Activated T-cell treated with anti-CD3 and anti-CD28 coated beads for 48 hours (primary cell): ENCODE measurements at places on chromosomes 3 and 15.

GRCh38 chr3:182115328-182116015 lies 403.7 kb downstream of the SOX2 start:
- no peak for DNase-seq

DNA sequence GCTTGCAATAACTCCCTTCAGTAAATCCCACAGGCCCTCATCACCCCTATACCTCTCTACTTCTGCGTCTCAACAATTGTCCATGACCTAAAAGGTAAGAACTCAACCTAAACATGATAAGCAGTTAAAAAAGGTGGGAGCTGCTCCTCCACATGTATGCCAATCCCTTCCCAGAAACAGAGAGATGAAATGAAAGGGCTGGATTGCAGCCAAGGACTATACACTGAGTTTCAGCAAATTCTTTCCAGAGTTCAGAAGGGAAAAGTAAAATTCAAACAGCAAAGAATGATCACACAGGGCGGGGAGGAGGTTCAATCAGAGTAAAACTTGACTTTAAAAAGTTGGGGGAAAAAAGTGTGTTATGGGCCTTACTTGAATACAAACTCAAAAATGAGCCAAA lies 27.5 kb downstream of the PLOD2 start:
- DNase-seq = no peak

DNA sequence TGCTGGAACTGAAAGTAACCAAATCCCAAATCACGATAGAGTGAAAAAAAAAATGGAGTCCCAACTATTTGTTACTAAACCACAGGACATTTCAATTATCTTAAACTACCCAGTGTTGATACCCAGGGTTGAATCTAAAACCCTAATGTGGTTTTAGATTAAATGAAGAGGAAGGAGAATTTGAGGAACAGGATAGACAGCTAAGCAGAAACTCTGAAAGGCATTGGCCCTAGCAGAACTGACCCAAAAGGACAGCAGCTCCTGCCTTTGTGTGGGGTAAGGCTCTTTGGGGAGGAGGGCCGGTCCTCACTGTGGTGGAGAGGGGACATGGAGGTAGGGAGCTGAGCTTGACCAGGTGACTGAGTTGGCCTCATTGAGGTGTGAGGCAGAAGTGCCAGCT lies 30.7 kb upstream of the SNRK start:
- no peak for DNase-seq

GRCh38 chr3:197847866-197848401 lies 56.9 kb downstream of the LRCH3 start:
- no peak for DNase-seq

DNA sequence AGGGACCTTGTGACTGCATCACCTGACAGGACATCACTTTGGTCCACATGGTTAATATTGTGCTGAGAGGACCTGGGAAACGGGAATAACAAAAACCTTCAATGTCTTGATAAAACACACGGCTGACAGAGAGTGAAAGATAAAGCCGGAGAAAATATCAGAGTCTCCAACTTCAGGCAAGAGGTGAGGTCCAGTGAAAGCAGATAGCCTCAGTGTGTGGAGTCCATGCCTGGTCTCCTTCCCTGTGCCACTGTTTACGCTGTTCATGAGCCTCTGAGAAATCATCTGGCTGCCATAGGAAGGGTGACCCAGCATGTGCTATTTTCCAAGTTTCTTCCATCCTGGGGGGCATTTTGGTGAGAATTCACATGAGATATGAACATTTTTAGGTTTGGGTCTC lies 39.8 kb downstream of the CCR3 start:
- DNase-seq = no peak

DNA sequence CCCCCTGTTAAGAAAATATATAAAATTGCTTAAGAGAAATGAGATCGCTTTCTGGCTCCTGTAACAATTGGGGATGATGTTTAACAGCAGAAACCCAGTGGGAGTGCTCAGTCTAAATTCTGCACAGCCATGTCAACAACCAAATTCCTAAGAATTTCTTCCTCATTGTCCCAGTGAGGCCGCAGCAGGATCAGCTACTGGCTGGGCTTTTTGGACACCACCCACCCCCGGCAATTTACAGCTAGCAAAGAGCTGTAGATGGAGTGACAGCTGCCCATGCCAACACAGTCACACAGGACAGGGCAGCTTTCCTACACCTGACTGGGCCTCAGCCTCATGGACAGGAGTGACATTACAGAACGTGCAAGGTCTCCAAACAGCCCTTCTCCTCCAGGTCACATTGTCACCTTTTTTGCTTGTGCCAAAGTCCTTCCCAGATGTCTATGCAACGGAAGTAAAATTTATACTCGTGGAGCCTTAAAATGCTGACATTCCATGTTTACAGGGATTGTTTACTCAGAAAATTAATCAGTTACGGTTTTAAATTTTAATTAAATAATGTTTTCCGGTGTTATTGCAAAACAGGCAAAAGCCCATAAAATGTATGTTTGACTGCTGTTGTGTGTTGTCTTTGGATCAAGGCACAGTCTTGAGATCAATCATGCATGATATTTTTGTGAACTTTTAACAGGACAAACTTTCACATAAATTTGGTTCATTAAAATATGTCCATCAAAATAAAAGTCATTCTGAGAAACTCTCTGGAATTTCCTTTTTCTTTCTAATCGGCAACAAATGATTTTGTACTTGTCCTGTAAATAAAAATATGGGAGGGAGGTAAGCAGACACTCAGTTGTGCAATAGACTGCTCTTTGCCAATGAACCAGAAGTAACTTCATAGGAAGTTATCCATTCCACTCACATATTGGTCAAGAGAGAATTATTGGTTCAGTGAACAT lies 943.2 kb downstream of the MCTP2 start:
- DNase-seq = no peak

DNA sequence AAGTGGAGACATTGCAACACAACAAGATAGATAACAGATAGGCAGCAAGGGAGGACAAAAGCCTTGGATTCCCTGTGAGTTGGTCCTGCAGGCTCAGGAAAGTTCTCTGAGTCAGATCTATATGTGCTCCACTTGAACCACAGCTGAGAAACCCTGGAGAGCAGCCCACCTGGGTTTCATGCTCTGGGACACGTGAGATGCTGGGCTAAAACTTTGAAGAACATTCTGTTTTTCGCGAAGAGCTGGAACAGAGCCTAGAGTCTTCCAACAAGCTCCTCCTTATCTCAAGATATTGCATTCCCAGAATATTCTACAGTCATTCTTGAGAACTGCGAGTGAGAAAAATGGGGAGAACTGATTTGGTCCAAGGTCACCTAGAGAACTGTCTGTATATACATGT lies 583.0 kb upstream of the ROBO1 start:
- no peak for DNase-seq

DNA sequence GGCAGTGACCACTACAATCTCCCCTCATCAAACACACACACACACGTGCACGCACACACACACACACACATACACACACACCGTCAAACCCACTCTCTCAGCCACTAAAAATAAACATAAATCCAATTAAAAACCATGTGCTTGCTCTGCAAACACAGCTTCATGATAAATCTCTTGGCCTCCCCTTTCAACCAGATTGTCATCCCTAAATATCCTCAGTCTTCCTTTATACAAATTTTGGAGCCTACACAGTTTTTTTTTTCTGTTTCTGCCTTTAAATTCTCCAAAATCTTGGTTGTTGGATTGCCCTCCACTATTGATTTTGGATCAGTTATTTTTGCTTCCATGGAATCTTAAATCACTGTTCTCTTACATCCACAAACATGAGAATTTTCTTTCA lies 245.6 kb downstream of the SATB1 start:
- no peak for DNase-seq

- no peak for DNase-seq
These were observed 307.7 kb downstream of the ARPP21 start for GRCh38 chr3:35946854-35947515.

DNA sequence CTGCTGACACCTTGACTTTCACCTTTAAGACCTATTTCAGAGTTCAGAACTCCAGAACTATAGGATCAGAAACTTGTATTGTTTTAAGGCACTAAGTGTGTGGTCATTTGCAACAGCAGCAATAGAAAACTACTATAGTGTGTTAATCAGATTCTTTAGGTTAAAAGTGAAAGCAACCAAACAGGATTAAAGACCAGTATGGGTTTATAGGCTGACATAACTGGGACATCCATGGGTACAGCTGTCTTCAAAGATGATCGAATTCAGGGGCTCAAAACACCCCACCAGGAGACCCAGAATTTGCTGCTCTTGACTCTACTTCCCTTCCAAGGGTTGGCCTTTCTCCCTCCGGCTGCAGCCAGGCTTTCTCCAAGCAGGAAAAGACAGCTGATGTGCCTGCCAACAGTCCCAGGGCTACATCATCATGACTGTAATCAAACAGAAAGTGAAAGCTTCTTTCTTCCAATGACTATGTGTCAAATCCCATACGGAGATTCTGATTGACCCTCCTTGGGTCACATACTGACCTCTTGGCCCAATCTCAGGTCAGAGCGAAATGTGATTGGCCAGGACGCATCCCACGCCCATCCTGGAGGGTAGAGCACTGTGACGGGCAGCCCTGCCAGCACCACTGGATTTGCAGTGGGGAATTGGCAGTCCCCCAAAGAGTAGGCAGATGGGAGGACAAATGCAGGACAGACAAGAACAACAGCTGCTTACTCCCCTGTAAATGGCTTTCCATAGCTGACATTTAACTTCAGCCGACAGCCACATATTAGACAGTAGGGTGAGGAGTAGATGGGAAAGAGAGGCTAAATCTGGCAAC lies 51.4 kb upstream of the RNF7 start:
- no peak for DNase-seq

DNA sequence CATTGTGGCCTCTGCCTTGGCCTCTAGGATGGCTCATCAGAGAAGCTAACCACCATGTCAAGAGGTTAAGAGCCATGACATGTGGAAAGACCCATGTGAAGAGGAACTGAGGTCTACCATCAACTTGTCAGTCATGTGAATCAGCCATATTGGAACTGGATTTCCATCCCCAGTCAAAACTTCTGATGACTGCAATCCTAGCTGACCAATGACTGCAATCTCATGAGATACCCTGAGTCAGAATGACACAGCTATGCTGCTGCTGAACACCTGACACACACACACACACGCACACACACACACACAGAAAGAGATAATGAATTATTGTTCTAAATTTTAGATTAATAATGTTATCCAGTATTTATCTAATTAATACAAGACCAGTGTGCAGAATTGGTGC lies 337.5 kb upstream of the LMCD1 start:
- no peak for DNase-seq

GRCh38 chr3:42503251-42503924 lies 945 bp downstream of the VIPR1 start:
- no peak for DNase-seq

DNA sequence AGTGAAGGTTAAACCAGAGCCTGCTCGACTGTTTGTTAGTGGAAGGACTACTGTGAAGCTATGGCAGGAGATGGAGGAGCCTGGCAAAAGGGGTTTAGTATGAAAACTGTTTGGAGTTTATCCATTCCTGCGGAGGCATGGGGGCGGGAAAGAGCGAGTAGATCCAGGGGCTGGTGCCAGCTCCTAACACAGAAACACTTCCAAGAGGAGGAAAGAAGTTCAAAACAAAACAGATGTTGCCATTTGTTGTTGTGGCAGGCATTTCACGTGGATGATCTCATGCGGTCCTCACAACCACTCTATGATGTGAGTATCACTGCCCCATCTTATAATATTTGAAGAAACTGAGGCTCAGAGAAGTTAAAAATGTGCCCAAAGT lies 30.7 kb upstream of the KY start:
- no peak for DNase-seq

DNA sequence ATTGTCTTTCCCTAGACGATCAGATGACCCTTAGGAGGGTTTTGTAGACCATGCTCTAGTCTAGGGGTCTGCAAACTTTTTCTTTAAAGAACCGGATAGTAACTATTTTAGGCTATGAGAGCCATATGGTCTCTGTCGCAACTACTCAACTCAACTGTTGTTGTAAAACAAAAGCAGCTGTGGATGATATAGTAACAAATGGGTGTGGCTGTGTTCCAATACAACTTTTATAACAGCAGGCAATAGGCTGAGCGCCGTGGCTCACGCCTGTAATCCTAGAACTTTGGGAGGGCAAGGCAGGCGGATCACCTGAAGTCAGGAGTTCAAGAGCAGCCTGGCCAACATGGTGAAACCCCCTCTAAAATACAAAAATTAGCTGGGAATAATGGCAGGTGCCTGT lies 6.1 kb upstream of the CMTM6 start:
- no peak for DNase-seq

DNA sequence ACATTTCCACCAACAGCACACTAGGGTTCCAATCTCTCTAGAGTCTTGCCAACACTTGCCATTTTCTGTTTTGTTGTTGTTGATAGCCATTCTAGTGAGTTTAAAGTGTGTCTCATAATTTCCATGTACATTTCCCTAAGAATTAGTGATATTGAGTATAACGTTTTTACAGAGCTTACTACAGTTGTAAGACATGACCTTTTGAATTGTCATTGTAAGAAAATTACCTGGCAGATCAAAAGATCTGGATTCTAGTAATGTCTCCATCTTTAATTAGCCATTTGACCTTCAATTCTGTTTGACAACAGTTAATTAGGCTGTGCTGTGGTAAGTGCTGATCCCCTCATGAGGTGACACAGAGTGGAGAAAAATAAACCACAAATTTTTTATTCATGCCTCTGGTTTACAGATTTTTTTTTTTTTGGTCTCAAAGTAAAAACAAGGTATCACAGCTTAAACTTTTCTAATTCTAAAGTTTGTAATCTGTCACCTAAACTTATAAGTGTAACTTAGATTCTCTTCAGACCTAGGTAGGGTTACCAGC lies 20.9 kb downstream of the MCTP2 start:
- no peak for DNase-seq

GRCh38 chr15:81507831-81508230 lies 133.8 kb upstream of the TMC3 start:
- no peak for DNase-seq
